ENCODE measurements at places on chromosomes 1 and 21.

- DNase-seq: no peak
Measured at GRCh38 chr1:198496216-198497143, 44.0 kb downstream of the ATP6V1G3 start.

DNA sequence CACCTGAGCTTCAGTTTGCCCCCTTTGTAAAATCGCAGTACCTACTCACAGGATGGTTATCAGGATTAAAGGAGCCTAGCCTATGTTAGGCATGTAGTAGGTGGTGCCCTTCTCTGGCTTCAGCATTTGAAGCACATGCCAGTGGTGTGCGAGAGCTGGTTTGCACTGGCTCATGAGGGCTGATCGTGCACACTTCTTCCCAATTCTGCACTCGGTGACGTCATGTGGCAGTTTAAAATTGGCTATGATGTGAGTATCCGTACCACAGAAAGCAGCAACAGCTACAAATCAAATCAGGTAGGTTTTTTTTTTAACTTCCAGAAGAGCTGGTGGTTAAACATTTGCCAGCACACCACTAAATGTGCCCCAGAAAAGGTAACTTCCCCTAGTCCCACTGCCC lies 13.5 kb downstream of the FOXO6 start:
- DNase-seq: no peak

GRCh38 chr1:119361620-119362344 lies 6.8 kb upstream of the HAO2 start:
- no peak for DNase-seq

DNA sequence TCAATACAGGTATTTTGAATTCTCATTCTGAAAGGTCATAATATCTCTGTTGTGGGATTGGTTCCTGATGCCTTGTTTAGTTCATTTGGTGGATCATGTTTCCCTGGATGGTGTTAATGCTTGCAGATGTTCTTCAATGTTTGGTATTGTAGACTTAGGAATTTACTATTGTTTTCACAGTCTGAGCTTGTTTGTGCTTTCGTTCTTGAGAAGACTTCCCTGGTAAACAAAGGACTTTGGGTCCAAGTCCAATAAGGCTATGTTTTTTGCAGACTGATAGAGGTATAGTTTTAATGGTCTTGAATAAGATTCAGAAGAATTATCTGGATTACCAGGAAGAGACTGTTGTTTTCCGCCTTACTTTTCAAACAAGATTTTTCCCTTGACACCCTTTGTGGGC lies 1646.3 kb downstream of the AMY1C start:
- DNase-seq: no peak

DNA sequence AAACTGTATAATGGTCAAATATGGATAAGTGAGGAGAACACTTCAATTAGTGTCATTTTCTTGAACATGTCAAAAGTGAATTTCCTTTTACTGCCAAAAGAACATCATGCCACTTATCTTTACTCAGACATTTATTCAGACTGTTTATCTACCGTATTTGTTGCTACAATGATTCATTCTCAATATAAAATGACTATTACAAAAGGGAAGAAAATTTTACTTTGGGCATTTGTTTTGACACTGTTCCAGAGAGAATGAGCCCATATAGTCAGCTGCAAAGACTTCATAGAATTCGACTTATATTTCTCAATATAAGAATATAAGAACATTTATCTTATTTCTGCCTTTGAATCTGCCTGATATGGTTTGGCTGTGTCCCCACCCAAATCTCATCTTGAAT lies 1699.1 kb downstream of the BRINP3 start:
- no peak for DNase-seq

- DNase-seq: peak; percentile 35
Measured at GRCh38 chr1:246753670-246754535, 29.7 kb downstream of the SCCPDH start.

- no peak for DNase-seq
Measured at GRCh38 chr21:42641311-42642218, 11.9 kb upstream of the PDE9A start.

DNA sequence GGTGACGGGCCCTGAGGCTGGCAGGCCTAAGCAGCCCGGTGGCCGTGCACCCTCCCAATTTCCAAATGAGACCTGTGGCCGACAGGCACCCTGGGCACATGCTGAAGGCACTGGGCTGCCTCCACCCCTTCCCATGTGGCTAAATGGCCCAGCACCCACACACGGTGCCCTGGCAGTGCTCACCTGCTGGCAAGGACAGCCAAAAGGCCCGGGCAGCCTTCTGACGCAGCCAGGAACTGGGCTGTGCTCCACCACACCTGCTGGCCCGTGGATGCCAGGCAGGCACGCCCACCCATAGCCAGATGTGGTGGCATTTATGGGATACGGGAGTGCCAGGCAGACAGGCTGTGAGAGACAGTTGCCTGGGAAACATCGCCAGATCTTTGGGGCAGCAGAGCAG lies 4.0 kb upstream of the FAAP20 start:
- no peak for DNase-seq

DNA sequence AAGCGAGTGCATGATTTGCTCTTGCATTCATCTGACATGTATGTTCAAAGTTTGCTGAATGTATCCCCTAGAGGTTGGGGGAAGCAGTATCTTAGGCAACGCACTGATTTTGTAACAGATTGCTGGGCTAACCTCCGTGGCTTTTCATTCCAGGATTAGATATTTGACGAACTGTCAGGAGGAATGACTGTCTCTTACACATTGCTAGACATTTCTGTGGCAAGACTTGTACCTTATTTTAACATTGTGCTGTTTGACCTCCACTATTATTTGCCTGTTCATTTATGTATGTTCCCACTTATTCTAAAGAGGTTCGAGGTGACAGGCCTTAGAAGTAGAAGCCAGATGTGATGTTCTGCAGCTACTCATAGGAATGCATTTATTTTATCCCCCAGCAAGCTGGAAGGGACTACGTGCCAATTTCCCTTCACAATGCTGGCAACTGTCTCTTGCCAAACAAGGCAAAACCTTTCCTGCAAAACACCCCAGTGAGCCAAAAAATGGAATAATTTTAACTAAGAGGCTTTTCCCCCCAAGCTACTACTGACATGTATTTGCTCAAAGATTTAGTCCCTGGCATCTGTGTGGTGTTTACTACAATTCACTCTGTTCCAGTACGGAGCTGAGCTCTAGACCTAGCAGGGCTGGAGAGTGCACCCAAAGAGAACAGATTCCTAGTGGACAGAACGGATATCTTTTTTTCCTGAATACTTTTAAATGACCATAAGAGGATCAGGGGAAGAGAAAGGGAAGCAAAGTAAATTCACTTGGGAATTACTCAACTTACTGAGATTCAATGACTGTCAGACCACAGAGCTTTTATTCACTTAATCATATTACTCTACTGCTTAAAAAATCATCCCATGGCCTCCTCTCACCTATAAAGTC lies 646.2 kb downstream of the SMYD3 start:
- DNase-seq: no peak

- no peak for DNase-seq
Measured at GRCh38 chr1:167230437-167230836, 9.8 kb downstream of the POU2F1 start.

GRCh38 chr1:73604211-73604610 lies 593.8 kb downstream of the LRRIQ3 start:
- DNase-seq: no peak

- no peak for DNase-seq
Measured at GRCh38 chr1:194223596-194223995, 1037.2 kb upstream of the B3GALT2 start.

DNA sequence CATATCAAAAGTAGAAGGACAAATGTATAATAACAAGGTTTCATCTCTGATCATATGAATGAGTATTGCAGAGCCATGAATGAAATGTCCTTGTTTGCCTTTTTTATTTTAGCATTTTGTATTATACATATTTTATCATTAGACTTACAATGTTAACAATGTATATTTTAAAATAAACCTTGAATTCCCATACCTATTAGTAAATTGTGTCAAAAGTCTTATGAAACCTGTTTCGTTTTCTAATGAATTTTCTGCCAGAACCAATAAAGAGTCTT lies 646 bp downstream of the DNAJB4 start:
- DNase-seq: no peak

- DNase-seq: no peak
Measured at GRCh38 chr1:37945743-37946702, 830 bp downstream of the INPP5B start.

GRCh38 chr1:234992065-234992464 lies 136.6 kb downstream of the TOMM20 start:
- DNase-seq: no peak

- DNase-seq: peak; percentile 90
Measured at GRCh38 chr1:45339789-45340558, at the start of the genes MUTYH and TOE1. Gene MUTYH (minus strand): TSS chr1:45340440. CDS start chr1:45334505, 5,935 bp downstream. Gene TOE1 (plus strand): TSS chr1:45340170. CDS start chr1:45340253, 83 bp downstream.

DNA sequence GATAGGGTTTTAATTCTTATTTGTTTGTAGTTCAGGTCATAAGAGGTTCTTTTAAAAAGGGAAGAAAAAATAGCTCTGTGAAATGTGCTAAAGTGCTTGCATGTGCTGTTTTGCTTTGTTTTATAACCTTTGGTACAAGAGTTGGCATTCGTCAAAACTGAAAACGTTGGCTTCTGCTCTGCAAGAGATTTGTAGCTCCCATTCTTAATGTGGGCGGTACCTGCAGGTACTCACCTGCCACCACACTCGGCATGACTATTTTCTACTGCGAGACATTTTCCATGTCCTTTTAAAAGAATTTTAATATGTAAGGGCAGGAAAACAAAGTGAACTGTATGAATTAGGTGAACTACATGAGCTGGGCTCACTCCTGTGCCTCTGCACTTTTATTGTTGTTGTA lies 92.6 kb downstream of the ADARB1 start:
- no peak for DNase-seq

- DNase-seq: no peak
Measured at GRCh38 chr1:51741121-51741681, 124.3 kb downstream of the OSBPL9 start.

DNA sequence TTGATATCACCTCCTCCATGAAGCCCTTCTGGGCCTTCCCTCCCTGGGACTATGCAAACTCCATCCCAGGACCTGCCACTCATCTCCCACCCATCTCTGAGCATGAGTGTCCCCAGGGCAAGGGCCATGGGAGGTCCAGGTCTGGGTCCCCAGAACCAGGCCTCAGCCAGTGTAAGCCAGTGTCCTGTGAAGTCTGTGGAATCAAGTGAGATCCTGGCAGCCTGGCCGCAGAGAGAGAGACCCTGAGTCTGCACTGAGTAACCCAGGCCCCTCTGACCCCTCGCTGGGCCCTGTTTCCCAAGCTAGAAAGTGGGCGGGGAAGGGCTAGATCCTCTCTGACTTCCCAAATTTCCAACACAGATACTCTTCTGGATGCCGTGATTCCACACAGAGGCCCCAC lies 132.7 kb downstream of the DMRTB1 start:
- no peak for DNase-seq

DNA sequence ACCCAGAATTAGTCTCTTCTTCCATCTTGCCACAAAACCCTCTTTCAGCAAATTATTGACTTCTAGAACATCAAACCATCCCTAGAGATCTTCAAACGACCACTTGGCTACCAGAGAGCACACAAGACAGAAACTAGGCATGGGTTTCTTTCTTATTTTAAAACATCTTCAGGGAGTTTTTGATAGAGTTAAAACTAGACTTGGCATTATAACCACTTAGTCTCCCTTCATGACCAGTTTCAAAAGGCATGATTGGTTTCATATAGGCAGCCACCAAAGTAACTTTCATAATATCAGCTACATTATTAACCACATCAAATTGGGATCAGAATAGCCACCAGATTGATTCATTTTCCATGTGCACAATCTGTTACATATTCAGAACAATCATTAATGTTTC lies 368.4 kb upstream of the GREM2 start:
- no peak for DNase-seq

DNA sequence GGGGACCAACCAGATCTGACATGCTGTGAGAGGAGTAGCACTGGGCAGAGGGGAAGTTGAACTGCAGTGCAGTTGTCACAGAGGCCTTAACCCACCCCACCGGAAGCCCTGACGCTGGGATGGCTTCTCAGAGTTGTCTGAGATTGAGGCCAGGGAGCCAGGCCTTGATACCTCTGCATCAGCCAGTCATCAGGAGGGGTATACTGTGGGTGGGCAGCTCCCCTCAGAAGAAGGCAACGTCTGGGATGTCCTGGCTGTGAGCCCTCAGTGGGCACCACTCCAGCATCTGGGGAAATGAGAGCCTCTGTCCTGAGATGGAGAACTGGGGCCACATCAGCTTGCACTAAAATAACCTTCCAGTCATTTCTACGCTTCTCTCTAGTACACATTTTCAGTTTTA lies 47.9 kb upstream of the BCAR3 start:
- no peak for DNase-seq

DNA sequence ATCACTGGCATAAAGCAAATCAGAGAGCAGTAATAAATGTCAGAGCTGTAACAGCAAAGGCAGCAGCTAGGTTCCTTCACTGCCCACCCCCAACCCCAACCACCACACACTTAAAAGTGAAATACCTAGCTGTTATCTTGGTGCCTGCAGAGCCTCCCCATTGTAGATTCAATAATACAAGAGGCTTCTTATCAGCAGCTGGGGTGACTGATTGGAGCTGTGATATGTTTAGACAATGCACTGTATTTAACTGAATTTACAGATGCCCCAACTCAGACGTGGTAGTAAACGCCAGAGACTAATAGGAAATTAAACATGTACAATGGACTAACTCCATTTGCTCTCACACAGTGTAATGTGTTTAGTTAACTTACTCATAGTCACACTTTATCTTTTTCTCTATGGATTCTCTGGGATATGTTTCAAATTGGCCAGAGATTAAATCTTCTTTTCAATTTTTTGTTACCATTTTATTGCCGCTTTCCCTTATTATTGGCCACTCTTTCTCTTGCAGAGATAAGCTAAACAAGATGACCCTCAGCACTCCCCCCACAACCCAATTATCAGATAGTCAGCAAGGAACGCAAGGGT lies 117.1 kb downstream of the ESRRG start:
- no peak for DNase-seq

GRCh38 chr1:53288002-53288789 lies 39.7 kb downstream of the LRP8 start:
- DNase-seq: no peak

DNA sequence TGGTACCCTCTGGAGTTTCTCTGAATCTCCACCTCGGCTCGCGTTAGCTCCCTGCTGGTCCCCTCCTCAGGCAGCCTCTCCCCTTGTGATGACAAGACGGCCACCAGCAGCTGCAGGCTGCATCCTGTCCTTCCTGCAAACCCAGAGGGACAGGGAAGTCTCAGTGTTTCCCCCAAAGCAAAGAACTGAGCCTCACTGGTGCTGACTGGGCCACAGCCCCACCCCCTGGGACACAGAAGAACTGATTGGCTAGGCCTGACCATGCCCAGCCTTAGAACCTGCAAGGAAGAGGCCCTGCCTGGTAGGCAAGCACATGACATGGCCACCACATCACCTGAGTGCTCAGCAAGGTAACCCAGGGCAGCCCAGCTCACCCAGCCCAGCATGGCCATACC lies 34.6 kb downstream of the TMEM51 start:
- no peak for DNase-seq
